ENCODE measurements at places on chromosomes 2 and 18.

GRCh38 chr2:37631698-37632097 is 39.7 kb downstream of the CDC42EP3 start:
- DNase-seq, result no peak

DNA sequence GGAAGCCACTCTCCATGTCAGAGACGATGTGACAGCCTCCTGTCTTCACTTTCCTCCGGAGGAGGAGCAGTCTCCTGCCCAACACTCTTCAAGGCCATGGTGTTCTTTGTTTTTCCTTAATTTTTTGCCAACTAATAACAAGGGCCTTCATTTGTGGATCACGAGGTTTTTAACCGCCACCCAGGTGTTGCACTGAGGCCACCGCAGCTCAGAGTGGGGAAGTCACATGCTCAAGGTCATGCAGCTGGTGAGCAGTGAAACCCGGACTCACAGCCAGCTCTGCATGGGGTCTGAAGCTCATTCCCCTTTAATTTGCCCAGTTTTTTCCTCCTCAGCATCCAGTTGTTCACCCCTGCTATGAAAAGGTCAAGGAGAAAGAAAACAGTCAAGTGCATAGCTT is 19.6 kb downstream of the ENOSF1 start:
- DNase-seq, result no peak

DNA sequence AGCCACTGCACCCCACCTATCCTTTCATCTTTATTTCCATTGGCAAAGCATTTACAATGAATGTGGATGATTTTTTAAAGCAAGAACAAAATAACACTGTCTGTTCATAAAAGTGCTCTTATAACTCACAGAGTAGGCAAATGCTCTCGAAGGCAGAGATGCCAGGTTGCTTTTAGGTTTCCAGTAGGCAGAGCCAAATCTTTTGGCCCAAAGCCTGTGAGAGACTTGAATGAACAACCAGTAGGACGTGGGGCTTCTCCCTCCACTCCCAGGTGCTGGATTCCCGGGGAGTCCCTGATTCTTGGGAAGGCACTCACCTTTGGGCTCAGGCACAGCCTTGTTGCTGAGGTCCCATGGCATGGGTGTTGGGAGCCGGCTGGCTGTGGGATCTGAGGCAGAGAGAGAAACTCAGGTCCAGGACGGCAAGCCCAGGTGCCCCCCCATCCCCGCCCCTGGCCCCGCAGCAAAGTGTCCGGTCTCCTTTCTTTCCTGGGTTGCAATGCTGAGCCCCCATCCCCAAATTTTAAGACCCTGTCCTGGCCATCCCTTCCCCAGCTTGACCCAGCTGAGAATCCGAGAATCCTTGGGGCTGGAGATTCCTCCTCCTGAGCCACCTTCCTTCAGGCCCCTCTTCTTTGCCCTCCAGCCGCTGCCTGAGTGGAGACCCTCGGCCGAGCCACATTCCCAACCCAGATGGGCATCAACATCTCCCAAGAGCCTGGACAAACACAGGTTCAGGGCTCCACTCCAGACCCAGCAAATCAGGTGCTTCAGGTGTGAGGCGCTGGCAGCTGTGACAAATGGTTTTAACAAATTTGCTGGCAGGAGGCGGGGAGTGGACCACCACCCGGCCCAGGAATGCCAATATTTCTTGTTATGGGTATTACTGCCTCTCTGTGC is 5.8 kb downstream of the NEURL3 start:
- no peak for DNase-seq

GRCh38 chr2:15620857-15621471 is 29.3 kb downstream of the DDX1 start:
- no peak for DNase-seq

DNA sequence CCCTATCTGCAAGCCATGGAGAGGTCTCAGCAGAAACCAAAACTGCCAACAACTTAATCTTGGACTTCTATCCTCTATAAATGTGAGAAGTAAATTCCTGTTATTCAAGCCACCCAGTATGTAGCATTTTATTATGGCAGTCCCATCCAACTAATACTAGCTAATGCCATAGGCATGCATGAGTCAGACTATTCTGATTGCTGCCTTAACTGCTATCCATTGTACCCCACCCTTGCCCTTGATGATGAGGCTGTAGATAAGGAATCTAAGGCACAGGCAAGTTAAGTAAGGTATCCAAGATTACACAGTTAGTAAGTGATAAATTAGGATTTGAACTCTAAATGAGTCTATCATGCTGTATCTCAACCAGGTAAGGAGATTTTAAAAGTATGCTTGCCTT is 223.0 kb downstream of the UBE2E3 start:
- no peak for DNase-seq

DNA sequence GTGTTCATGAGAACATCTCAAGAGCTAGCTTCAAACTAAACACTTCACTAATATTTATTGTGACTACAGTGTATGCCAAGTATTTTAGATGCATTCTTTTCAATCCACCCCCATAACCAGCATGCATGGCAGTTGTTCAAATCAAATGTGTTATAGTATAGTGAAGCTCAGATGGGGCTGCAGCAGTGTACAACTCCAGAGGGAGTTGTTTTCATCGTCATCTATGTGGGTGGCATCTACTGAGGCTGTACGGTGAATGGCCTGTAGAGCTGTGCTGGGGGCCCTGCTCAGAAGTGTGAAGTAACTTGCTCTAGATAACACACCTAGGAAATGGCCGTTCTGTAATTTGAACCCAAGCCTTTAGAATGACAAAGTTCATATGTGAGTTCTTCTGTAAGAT is 71.8 kb upstream of the LRATD1 start:
- DNase-seq, result no peak

DNA sequence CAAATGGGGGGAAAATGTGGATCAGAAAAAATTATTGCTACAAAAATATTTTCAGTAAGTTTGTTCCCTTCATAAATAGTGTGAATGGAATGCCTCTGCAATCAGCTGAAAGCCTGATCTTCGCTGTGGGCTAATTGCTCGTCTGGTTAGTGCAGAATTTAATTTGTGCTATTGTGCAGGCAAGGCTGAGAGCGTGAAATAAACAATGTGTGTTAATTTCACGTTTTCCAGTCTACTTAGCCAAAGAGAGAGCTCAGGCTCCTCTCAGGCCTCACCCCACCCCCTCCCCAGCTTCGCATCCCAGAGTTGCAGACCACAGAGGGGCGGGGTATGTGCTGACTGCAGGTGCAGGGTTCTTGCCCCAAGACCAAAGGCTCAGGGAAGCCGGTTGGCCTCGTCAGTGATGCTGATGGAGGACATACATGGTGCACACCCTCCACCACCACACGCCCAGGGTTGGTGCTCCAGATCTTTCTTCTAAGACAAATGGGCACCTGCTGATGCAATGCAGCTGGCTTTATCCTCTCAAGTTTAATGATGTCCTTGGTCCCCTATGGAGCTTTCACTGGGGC is 302.6 kb upstream of the SLC14A2 start:
- DNase-seq, result no peak

DNA sequence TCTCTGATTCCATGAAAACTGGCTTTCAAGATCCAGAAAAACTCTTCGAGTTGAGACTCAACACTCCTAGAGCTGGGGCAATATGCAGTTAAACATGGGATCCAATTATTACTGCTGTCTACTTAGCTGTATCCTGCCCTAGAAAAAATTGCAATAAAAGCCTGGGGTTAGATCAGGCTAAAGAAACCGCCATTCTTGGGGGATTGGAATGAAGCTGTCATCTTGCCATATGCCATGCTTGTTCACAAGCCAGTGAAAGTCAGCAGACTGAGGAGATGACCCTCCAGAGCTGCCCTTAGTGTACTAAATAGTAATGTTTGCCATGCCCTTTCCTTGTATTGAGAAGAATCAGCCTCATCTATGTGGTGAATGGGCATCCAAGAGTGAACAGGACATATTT is 30.9 kb upstream of the CYP26B1 start:
- DNase-seq, result no peak

DNA sequence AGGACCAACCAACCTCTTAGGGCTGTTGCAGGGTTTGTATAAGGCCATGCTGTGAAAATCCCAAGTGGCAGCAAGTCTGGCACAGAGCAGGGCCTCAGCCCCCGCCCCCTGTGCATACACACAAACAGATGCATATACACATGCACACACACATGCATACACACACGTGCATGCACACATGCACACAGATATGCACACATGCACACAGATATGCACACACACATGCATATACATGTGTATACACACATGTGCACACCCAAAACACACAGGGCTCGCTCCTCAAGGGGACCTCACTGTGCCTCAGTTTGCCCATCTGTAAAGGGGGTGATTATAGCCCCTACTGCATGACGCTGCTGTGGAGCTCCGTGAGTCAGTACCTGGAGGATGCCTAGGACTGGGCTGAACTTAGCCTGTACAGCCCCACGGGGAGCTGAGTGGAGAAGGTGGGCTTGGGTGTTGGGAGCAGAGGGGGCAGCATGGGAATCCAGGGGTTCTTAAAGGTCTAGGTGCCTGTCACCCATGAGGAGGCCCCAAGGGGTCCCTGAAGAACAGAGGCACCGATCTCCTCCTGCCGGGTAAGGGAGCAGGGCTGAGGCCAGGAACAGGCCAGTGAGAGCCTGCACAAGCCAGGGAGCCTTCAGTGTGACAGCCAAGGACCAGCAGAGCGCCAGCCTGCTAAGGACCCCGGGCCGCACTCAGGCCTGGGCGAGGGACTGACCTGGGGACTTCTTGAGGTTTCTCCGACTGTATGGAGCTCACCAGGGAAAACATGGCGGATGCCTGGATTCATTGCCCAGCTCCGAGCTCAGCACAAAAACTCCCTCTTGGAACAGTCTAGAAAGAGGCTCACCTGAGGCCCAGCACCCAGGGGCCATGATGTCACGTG is 24.0 kb upstream of the ALPI start:
- no peak for DNase-seq

DNA sequence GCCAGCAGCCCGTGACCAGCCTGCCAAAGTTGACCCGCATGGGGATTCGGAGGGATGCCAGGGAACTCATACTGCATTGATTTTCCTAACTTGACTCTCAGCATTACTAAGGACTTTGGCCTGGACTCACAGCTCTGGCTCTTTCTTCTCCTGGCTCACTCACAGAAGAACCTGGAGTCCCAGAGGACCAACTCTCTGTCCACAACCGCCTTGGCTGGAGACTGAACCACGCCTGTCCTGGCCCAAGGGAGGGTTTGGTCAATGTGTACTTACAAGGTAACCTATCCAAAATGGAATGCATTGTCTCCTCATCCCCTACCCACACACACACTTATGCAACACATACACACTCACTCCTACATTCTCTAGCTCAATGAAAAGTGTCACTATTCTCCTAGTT is 135.6 kb upstream of the KLHL29 start:
- no peak for DNase-seq

- DNase-seq, result no peak
Observed at GRCh38 chr18:12701161-12701560, 1.4 kb downstream of the CEP76 start.

GRCh38 chr2:126449677-126450076 is 206.3 kb upstream of the GYPC start:
- DNase-seq, result no peak

DNA sequence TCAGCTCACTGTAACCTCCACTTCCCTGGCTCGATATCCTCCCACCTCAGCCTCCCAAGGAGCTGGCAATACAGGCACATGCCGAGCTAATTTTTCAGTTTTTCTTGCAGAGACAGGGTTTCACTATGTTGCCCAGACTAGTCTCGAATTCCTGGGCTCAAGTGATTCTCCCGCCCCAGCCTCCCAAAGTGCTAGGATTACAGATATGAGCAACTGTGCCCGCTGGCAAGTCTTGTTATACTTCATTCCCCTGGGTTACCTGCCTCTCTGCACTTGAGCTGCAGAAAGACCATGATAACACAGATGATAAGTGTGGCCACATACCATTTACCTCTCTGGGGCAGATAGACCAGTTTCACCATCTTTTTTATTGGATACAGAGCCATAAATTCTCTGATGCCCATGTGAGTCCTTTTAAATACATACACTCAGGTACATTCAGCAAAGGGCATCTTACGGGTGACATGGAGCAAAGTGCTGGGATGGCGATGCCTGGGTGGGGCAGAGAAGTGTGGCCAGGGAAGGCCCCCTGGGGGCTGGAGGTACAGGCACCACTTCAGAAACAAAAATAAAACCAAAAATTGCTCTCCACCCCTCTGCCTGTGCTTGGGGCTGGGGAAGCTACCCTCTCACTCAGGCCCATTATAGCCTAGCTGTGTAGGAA is 20.4 kb downstream of the CCT7 start:
- no peak for DNase-seq

Data from stimulated activated CD4-positive, alpha-beta T cell treated with anti-CD3 and anti-CD28 coated beads, Interleukin-1b, Interleukin-23, amount 100 ng/mL, for 1 hour (primary cell).